ENCODE measurements at places on chromosomes 7 and 10.

DNA sequence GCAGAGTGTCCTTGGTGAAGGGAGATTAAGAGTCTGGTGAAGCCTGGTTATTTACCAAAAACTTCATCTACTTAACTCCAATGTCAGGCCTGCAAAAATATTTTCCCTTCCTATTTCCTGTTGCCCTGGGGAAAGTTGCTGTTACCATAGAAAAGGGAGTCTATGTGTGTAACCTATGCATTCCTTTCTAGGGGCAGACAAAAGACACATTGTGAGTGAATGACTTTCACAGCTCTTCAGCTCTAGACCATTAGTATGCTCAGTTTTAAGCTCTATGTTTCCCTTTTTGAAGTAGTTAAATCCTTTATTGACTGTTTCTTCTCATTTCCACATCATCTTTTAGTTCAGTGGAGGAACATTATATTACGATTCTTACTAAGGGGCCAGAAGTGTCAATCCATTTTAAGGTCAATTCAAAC is 45.6 kb upstream of the SGCE start:
- no peak for DNase-seq

DNA sequence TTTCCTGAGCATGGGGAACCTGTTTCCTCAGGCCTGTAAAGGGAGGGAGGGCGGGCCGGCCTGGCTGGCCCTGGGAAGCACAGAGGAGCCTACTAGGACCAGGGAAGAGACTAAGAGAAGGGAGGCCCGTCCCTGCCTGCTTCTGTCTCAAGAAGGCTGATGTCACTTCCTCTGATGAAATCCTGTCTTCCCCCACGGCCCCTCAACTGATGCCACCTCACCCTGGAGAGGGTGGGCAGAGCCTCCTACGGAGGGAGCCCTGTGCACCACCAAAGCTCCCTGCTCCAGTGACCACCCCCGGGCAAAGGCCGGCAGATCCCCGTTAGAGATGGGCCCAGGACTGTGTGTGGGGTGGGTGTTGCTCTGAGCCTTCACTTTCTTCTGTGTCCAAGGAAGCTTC is 1.0 kb upstream of the PILRA start:
- DNase-seq: no peak

DNA sequence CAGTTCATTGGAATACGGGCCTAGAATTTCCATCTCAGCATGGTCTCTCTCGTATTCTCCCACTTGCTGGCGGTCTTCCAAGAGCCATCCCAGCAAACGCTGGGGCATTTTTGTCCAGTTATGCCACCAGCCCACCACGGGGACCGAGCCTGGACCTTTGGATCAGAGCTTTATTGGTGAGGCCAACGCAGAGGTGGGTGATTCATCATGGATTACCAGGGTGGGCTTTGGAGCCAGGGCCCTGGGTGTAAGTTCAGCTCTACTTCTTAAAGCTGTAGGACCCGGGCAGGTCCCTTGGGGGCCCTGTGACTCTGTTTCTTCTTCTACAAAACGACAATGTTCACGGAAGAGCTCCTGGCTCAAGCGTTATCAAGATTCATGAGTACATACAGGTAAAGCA is 22.7 kb upstream of the PITRM1 start:
- no peak for DNase-seq

DNA sequence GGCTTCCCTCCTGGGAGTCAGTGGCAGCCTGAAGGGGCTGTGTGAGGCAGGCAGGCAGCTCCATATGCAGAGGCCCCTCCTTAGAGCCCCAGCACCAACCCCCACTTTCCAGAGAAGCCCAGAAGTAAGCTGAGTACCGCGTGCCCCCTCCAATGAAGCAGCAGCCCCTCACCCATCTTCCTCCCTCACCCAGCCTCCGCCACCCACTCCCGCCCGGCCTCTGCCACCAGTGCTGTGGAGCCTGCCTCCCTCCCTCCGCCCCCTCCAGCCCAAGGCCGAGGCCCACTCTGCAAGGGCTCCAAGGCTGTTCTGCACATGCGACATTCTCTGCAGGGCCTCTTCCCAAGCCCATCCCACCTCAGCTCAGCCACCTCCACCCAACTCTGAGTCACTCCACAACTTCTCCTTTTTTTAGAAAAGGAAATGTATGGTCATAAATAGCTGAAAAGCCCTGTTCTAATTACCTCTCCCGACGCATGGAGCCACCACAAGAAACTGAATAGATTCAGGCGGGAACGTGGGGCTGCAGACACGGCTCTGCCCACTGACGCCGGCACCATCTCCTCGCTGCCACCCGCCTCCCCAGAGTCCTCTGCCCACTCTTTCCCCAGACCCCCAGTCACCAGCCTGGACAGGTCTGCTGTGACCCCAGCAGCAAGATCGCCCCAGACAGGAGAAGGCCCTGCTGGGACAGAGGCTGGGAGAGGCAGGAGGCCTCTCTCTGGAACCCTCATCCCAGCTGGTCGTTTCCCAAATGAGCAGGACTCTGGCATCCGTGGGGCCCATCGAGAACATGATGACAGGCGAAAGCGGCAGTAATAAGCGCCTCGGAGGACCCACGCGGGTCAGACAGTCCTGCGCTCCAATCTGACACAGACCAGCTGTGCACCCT is 213.9 kb downstream of the MAD1L1 start:
- DNase-seq: no peak

All from Panc1 (cell line).